Vagina (tissue), 2 donors: ENCODE measurements at places on chromosomes 5 and 9.

GRCh38 chr9:16100537-16101091 lies 547.8 kb downstream of the CCDC171 start:
- DNase-seq: no peak

DNA sequence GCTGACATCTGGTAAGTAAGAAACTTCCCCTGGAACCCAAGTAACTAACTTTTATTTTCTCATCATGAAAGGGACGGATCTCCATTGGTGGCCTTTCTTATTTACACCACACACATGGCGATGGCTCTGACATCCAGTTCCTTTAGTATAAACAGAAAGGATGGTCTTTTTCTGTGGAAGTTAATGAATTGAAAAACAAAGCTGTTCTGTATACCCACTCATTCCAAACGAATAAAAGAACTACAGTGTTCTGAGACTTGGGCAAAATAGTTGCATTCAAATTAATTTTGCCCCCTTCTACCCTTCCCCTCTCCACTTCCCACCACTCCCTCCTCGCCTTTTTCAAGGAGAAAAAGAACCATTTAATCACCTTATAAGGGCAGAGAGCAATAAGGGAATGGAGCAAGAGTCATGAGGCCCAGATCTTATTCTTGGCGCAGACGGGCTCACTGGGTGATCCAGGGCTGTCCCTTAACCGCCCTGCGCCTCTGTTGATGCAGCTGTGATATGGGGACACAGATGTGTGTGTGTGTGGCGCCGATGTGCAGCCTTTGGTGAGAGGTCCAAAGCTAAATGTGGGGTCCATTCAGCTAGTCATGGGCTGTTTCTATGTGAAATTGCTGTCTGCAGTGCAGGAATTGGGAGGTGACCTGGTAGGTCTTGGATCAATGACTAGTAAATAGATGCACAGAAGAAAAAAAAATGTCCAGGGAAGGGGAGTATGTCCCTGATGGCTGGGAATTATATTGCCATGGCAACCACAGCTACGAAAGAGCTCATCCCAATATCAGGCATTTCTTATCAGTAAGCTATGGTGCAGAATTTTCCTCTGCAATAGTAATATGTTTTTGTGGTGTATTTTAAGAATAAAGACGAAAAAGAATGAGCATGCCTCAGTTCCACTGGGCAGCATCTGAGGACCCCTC lies 141.5 kb upstream of the ERCC6L2 start:
- no peak for DNase-seq

DNA sequence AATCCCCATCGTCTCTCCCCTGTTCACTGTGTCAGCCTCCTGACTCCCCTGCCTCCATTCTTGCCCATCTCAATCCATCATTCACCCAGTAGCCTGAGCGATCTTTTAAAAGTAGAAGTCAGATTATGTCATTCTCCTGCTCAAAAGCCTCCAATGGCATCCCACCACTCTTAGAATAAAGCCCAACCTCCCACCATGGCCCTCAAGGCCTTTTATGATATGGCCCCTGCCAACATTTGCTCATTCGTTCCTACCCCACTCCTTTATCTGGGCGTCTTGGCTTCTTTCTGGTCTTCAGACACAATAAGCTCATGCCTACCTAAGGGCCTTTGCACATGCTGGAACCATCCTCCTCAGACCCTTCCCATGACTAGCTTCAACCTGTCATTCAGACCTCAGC lies 35.5 kb upstream of the KCNMB1 start:
- DNase-seq: no peak

DNA sequence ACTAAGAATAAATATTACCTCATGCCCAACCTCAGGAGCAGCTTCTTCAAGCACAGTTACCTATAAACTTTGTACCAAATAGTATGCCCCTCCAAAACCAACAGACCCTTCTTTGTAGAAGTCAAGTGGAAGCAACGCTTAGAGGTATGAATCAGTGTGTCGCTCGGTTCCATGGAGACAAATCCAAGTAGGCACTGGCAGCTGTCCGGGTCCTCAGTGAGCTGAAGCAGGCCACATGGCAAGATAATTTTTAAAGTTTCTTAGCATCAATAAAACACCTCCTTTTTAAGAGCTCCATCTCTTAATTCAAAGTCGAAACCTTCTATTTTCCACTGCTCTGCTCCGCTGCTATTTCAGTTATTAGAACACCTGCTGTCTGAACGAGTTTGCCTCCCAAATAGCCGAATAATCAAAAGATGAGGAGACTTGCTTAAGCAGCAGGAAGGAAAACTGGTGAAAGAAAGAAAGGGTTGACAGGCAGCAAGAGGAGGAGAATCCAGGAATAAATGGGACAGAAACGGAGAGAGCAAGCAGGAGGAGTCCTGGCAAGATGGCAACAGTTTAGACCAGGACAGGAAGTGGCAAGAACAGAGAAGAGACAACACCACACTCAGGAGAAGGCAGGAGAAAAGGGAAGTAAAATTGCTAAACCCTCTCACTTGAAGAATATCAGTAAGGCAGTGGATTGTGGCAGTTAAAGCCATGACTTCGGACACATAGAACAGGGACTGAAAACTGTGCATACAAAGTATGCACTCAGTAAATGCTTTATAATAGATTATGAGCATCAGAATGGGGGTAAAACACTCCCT lies 65.0 kb downstream of the PPP2R2B start:
- DNase-seq: no peak

- DNase-seq: no peak
Measured at GRCh38 chr9:6920041-6920440, 162.3 kb downstream of the KDM4C start.
